COR-L47 (cell line): ENCODE measurements at places on chromosomes 16 and 17.

- no peak for DNase-seq
These were observed 138.3 kb downstream of the SOCS1 start for GRCh38 chr16:11117576-11118211.

DNA sequence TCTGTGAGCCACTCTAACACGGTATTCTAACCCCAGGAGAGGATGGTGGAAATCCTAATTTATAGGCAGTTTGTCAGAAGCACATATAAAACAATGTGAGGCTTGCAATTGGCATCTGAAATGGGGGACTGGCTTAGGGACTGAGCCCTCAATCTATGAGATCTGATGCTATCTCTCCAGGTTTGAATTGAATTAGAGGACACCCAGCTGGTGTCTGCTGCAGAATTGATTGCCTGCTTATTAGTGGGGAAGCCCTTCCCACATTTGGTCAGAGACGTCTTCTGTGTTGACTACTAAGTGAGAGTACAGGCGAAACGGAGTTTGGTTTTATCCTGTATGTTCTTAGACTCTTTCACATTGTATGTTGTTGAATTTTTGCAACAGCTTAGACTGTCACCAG, 13.6 kb upstream of the TMIGD1 start:
- no peak for DNase-seq

DNA sequence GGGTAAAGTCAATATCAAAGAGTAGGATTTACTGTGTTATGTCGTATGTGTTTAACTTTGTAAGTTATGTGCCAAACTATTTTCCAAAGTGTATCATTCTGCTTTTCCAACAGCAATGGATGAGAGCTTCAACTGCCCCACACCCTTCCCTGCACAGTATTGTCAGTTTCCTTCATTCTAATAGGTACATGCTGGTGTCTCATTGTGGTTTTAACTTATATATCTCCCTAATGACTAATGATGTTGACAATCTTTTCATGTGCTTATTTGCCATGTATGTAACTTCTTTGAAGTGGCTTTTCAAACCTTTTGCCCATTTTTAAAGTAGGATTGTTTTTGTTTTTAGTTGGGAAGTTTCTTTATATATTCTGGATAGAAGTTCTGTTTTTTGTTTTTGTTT, 3.8 kb downstream of the DDX19B start:
- no peak for DNase-seq

- DNase-seq: no peak
These were observed 145.9 kb upstream of the LHX1 start for GRCh38 chr17:36791150-36791941.

- peak; percentile 89 for DNase-seq
These were observed 5.7 kb downstream of the DLG4 start for GRCh38 chr17:7213895-7214299.
